ENCODE measurements at places on chromosomes 16 and 17. TPM values are rescaled to one million over a fixed set of nuclear protein-coding genes. Genes with fewer than 3 reads are reported as not detected.

Gene KRTAP4-3
- not detected for total RNA-seq

Gene FOXJ1
- total RNA-seq, result not detected

Gene EFNB3
- 0.78 TPM for total RNA-seq

Gene BEAN1
- 2.8 TPM for total RNA-seq

Gene IGSF6
- total RNA-seq, result 2.3 TPM

Gene ASGR2
- total RNA-seq, result 0.24 TPM

Gene PRSS21
- not detected for total RNA-seq

Gene RRAD
- 245 TPM for total RNA-seq

Gene KRTAP2-2
- total RNA-seq, result not detected

Gene APOH
- total RNA-seq, result not detected

Gene VAT1L
- 49.4 TPM for total RNA-seq

Gene PTX4
- not detected for total RNA-seq

Gene ITGAL
- total RNA-seq, result 2.9 TPM

Gene GP2
- total RNA-seq, result not detected

Gene CMTM2
- total RNA-seq, result 1.3 TPM

Gene CPHXL2
- total RNA-seq, result not detected

Gene CD300A
- total RNA-seq, result 2.6 TPM

Gene RASL10B
- 22.0 TPM for total RNA-seq

Gene SBK1
- total RNA-seq, result 1.9 TPM

Gene RNF43
- 1.6 TPM for total RNA-seq

Gene WNT9B
- 0.62 TPM for total RNA-seq

Gene CCL16
- not detected for total RNA-seq

Gene RECQL5
- 11.3 TPM for total RNA-seq

Gene CDRT15L2
- not detected for total RNA-seq

Gene CCL22
- not detected for total RNA-seq

Gene NLRC3
- 0.67 TPM for total RNA-seq

Gene CX3CL1
- total RNA-seq, result 8.7 TPM

Measured in cardiac septum (tissue), 1 donor.